ENCODE measurements at places on chromosomes 5 and 9. TPM values are rescaled to one million over a fixed set of nuclear protein-coding genes. Genes with fewer than 3 reads are reported as not detected.

GEMIN5 gene
- 17.6 TPM for total RNA-seq

MAMDC4 gene
- 7.1 TPM for total RNA-seq

GADD45G gene
- 6.0 TPM for total RNA-seq

RNF180 gene
- not detected for total RNA-seq

PCDHA9 gene
- total RNA-seq = not detected

ASPN gene
- total RNA-seq = not detected

HTR1A gene
- total RNA-seq = not detected

C5orf58 gene
- not detected for total RNA-seq

TRAF1 gene
- total RNA-seq = 170 TPM

MYOZ3 gene
- not detected for total RNA-seq

CTSV gene
- not detected for total RNA-seq

All from T-cell (primary cell).